ENCODE measurements at places on chromosomes 2 and 18. TPM values are rescaled to one million over a fixed set of nuclear protein-coding genes. Genes with fewer than 3 reads are reported as not detected.
A peak's percentile ranks its signal among the peaks of the same experiment; 100 is the strongest.

UGT1A7 gene
- total RNA-seq: not detected

DNA sequence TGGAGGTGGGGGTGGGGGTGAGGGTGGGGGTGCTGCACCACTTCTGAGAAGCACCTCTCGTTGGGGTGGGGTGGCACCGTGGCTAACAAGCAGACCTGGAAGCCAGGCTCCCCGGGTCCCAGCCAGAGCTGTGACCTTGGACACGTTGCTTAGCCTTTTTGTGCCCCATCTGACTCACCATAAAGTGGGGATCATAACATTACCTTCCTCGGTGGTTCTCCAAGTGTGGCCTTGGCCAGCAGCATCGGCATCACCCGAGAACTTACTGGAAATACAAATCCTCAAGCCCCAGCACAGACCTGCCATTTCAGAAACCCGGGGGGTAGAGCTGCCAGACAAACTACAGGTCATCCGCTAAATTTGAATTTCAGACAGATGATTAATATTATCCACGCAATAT, 58.7 kb upstream of the SLC66A3 start:
- H3K27me3 ChIP-seq: no peaks in the 10 kb centered on the region
- no peaks in the 10 kb centered on the region for H3K36me3 ChIP-seq
- H3K27ac ChIP-seq: no peak overlapping the region
- no peak for DNase-seq
- no peaks in the 10 kb centered on the region for H3K4me1 ChIP-seq
- no peak overlapping the region for H3K4me3 ChIP-seq

- DNase-seq: no peak
- no peak overlapping the region for H3K4me3 ChIP-seq
- no peaks in the 10 kb centered on the region for H3K27me3 ChIP-seq
Observed at GRCh38 chr18:24766376-24766775, 305.9 kb downstream of the HRH4 start.

GRCh38 chr2:48980846-48981245, 173.5 kb downstream of the FSHR start:
- DNase-seq: no peak
- H3K4me1 ChIP-seq: no peaks in the 10 kb centered on the region
- no peaks in the 10 kb centered on the region for H3K27me3 ChIP-seq
- H3K27ac ChIP-seq: no peak overlapping the region
- H3K4me3 ChIP-seq: no peak overlapping the region

- H3K27me3 ChIP-seq: no peaks in the 10 kb centered on the region
- no peak overlapping the region for H3K27ac ChIP-seq
- no peak overlapping the region for H3K4me3 ChIP-seq
Observed at GRCh38 chr2:30653847-30654246, 153.4 kb downstream of the CAPN13 start.

- H3K4me3 ChIP-seq: no peak overlapping the region
- no peak overlapping the region for H3K27ac ChIP-seq
- DNase-seq: no peak
- peaks cover 14% of the 10 kb centered on the region for H3K27me3 ChIP-seq
- H3K4me1 ChIP-seq: no peaks in the 10 kb centered on the region
- H3K36me3 ChIP-seq: peaks cover 4% of the 10 kb centered on the region
Observed at GRCh38 chr2:236241181-236242056, 22.8 kb downstream of the ASB18 start.

- peaks cover 34% of the 10 kb centered on the region for H3K36me3 ChIP-seq
- no peak overlapping the region for H3K27ac ChIP-seq
- H3K4me1 ChIP-seq: no peaks in the 10 kb centered on the region
Observed at GRCh38 chr2:121635371-121635770, 13.9 kb downstream of the CLASP1 start.

- no peak for DNase-seq
- no peaks in the 10 kb centered on the region for H3K4me1 ChIP-seq
- H3K27ac ChIP-seq: no peak overlapping the region
Observed at GRCh38 chr2:49656853-49657252, 502.5 kb upstream of the FSHR start.

ANO7 gene
- total RNA-seq: 5.2 TPM

COL4A4 gene
- total RNA-seq: 0.92 TPM

DNA sequence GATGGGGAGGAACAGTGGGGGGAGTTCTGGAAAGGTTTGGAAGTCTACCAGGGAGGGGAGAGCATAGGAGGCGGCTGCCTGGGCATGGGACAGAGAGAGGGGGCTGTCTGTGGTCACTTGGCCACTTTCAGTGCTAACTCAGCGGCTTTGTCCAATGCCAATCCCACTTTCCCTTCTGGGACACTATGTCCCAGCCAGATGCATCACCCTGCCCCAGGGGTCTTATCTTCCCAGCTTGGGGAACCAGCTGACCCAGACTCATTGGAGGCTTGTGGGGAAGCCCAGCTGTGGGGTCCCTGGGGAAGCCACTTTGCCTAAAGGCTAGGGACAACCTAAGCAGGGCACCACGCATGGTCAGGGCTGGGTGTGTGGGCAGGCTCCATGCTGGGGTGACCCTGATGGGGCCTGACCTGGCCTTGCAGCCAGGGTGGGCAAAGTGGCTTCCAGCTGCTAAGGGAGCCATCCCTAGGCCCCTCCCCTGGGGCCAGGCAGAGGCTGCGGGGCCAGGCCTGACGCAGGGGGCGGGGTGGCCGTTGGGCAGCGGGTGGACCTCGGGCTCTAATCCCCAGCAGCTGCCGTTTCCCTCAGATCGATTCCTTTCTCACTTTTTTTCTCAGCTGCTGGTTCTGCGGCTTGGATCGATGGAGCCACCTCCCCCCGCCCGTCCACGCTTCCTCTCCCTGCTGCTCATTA, 1.6 kb upstream of the ASIC4 start:
- H3K4me3 ChIP-seq: no peak overlapping the region
- peaks cover 11% of the 10 kb centered on the region for H3K4me1 ChIP-seq
- DNase-seq: no peak
- H3K36me3 ChIP-seq: no peaks in the 10 kb centered on the region
- H3K27me3 ChIP-seq: peaks cover 14% of the 10 kb centered on the region
- no peak overlapping the region for H3K27ac ChIP-seq

GRCh38 chr2:41836948-41837347, 210.9 kb upstream of the PKDCC start:
- no peaks in the 10 kb centered on the region for H3K36me3 ChIP-seq
- DNase-seq: peak; percentile 54
- H3K27me3 ChIP-seq: no peaks in the 10 kb centered on the region
- H3K27ac ChIP-seq: no peak overlapping the region
- H3K4me1 ChIP-seq: no peaks in the 10 kb centered on the region
- H3K4me3 ChIP-seq: no peak overlapping the region

DNA sequence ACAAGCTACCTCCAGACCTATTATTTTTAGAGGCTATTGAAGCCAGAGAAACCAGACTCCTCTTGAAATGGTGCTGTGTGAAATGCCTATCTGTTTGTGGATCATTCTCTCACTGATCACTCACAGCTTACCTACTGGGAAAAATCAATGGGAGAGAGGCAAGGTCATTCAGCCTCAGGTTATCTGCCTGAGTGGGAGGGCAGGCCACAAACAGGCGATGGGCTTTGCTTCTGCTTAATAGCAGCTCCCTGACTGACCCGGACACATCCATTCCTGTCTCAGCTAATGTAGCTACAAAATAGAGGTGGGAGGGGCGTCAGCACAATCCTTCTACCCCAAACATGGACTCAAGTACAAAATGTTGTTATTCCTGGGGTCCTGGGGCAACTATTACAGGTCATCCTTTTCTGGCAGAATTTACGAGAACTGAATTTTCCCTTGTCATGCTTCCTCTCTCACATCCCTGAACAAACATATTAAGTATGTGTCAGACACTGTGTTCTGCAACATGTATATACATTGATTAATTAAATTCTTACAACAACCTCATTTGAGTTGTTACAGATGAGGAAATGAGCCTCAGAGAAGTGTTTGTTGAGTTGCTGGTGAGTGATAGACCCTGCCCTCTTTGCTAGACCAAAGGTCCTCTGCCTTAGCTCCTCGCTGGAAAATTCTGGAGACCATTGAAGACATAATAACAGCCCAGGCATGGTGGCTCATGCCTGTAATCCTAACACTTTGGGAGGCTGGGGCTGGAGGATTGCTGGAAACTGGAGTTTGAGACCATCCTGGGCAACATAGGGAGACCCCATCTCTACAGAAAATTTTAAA, 60.5 kb downstream of the CDK15 start:
- H3K36me3 ChIP-seq: no peaks in the 10 kb centered on the region
- no peak overlapping the region for H3K4me3 ChIP-seq
- no peak overlapping the region for H3K27ac ChIP-seq
- H3K4me1 ChIP-seq: peaks cover 2% of the 10 kb centered on the region
- H3K27me3 ChIP-seq: no peaks in the 10 kb centered on the region

GBX2 gene
- 0.31 TPM for total RNA-seq

DNA sequence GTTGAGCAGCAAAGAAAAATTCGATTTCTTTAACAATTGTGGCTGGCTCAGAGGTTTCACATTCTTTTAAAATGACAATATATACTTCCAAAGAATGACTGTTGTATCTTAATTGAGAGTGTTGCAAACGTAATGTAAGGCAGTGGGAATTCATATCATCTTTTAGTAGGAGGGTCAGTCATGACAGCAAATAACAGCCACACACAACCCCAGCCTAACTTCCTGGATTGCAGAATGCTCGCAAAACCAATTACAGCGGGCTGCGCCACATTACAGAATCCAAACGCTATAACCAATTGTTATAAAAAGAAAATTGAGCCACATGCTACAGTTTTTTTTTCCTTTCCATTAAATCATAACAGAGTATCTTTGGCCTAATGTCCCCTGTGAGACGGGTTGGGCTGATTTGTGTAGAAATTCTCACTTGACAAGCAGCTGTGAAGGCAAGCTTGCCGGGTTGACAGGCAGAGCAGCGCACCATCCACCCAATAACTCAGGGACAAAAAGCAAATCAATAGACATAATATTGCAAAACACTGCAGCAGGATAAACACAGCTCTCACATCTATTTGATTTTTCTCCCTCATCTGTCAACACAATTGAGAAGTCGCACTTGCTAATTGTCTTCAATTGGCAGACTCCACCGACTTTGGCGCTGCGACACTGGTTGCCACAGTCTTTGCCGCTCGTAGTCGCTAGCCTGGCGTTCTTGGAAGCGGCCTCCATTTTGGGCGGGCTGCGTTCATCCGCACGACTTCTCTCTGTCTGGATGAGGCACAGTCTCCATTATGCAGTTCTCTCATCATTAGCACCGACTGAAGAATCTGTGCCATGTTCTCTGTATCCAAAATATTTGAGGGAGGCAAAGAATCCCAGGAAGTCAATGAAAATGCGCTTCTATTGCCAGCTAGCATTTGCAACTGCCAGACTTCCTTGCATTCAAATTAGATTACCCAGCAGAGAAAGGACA, 95.0 kb upstream of the CCDC68 start:
- H3K4me3 ChIP-seq: no peak overlapping the region
- no peak for DNase-seq
- no peak overlapping the region for H3K27ac ChIP-seq
- no peaks in the 10 kb centered on the region for H3K36me3 ChIP-seq
- peaks cover 3% of the 10 kb centered on the region for H3K4me1 ChIP-seq
- no peaks in the 10 kb centered on the region for H3K27me3 ChIP-seq

- H3K36me3 ChIP-seq: no peaks in the 10 kb centered on the region
- no peak overlapping the region for H3K4me3 ChIP-seq
- H3K27ac ChIP-seq: no peak overlapping the region
Observed at GRCh38 chr2:154670083-154670482, 28.4 kb upstream of the KCNJ3 start.

GRCh38 chr2:196959734-196960338, 33.3 kb upstream of the PGAP1 start:
- DNase-seq: no peak
- H3K36me3 ChIP-seq: no peaks in the 10 kb centered on the region
- H3K27ac ChIP-seq: no peak overlapping the region
- H3K4me3 ChIP-seq: no peak overlapping the region
- H3K27me3 ChIP-seq: no peaks in the 10 kb centered on the region
- peaks cover 4% of the 10 kb centered on the region for H3K4me1 ChIP-seq

MARCHF7 gene
- total RNA-seq: 103 TPM

CD28 gene
- total RNA-seq: not detected

- H3K4me1 ChIP-seq: 0 out of 2 replicates have a peak, but pooled peaks cover 8% of the 10 kb centered on the region
- no peak for DNase-seq
- H3K27me3 ChIP-seq: no peaks in the 10 kb centered on the region
- no peak overlapping the region for H3K4me3 ChIP-seq
Observed at GRCh38 chr2:38191516-38191915, 115.6 kb upstream of the CYP1B1 start.

SLC8A1 gene
- total RNA-seq: 1.7 TPM

DNA sequence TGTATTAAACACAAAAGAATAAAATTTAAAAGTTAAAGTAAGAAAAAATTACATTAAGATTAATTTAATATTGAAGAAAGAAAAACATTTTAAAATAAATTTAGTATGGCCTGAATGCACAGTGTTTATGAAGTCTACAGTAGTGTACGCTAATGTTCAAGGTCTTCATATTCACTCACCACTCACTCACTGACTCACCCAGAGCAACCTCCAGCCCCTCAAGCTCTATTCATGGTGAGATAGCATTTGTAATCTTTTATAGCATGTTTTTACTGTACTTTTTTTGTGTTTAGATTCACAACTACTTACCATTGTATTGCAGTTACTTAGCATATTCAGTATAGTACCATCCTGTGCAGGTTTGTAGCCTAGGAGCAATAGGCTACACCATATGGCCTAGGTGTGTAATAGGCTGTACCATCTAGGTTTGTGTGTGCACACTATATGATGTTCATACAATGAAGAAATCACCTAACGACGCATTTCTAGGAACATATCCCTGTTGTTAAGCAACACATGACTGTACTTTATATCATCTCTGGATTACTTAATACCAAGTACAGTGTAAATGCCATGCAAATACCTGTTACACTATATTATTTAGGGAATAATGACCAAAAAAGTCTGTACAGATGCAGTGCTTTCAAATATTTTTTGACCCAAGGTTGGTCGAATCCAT, 144.0 kb upstream of the IL1R2 start:
- no peak overlapping the region for H3K4me3 ChIP-seq
- H3K4me1 ChIP-seq: no peaks in the 10 kb centered on the region
- no peak for DNase-seq
- peaks cover 58% of the 10 kb centered on the region for H3K36me3 ChIP-seq
- no peaks in the 10 kb centered on the region for H3K27me3 ChIP-seq
- H3K27ac ChIP-seq: no peak overlapping the region

DNA sequence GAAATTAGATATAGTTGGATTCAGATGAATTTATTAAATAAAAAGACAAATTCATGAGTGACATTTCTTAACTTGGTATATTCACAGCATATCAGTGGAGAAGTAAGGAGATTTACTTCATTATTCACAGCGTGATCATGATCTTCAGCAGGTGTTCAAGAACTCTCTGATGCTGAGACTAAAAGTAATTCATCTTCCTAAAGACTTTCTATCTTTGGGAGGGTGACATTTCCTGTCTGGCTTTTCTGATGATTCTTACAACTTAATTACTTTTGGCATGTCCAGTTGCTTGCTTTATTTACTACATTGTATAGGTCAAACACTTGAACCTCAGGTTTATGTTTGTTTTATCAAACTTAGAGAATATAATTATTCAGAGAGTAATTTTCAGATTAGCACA, 224.6 kb downstream of the PLCL1 start:
- no peaks in the 10 kb centered on the region for H3K27me3 ChIP-seq
- H3K27ac ChIP-seq: no peak overlapping the region
- no peak for DNase-seq
- H3K4me1 ChIP-seq: no peaks in the 10 kb centered on the region
- no peaks in the 10 kb centered on the region for H3K36me3 ChIP-seq

Measured in H9 (cell line).